Tibial artery (tissue), 4 donors: ENCODE measurements at places on chromosomes 6 and 20.

- peaks cover 49% of the 10 kb centered on the region for H3K4me1 ChIP-seq
- DNase-seq: no peak
- no peaks in the 10 kb centered on the region for H3K27me3 ChIP-seq
- no peak overlapping the region for H3K4me3 ChIP-seq
These were observed 6.8 kb upstream of the MRAP2 start for GRCh38 chr6:84026721-84027164.

GRCh38 chr6:81696524-81696923 is 56.0 kb downstream of the TENT5A start:
- H3K4me1 ChIP-seq: peaks cover 3% of the 10 kb centered on the region
- H3K27me3 ChIP-seq: no peaks in the 10 kb centered on the region
- H3K36me3 ChIP-seq: no peaks in the 10 kb centered on the region
- DNase-seq: no peak

GRCh38 chr6:111418971-111419693 is 63.9 kb downstream of the REV3L start:
- H3K4me1 ChIP-seq: peaks cover 12% of the 10 kb centered on the region
- peaks cover 8% of the 10 kb centered on the region for H3K36me3 ChIP-seq
- no peak for DNase-seq
- no peak overlapping the region for H3K4me3 ChIP-seq
- H3K27ac ChIP-seq: no peak overlapping the region

- H3K4me3 ChIP-seq: no peak overlapping the region
- H3K27me3 ChIP-seq: no peaks in the 10 kb centered on the region
- no peaks in the 10 kb centered on the region for H3K36me3 ChIP-seq
- H3K4me1 ChIP-seq: peaks cover 8% of the 10 kb centered on the region
- H3K27ac ChIP-seq: no peak overlapping the region
These were observed 13.4 kb downstream of the FAM110A start for GRCh38 chr20:846894-847278.

DNA sequence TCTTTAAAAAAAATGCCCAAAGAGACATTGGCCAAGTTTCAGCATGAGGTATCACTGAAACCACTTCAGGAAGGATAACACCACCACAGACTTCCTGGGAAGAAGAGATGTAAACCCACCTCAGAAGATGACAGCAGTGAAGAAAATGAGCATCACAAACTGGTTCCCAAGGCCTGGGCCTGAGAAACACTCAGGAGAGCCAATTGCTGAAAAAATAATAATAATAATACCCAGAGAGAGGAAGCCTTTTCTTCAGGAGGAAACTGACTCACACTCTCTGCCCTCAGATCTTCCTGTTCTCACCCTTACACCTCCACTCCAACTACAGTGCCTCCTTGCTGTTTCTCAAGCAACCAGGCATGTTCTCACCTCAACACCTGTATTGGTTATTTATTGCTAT is 68.1 kb upstream of the MAFB start:
- H3K4me3 ChIP-seq: no peak overlapping the region
- H3K27me3 ChIP-seq: no peaks in the 10 kb centered on the region
- no peak overlapping the region for H3K27ac ChIP-seq
- DNase-seq: no peak
- peaks cover 18% of the 10 kb centered on the region for H3K4me1 ChIP-seq
- H3K36me3 ChIP-seq: no peaks in the 10 kb centered on the region

- H3K4me1 ChIP-seq: peaks cover 47% of the 10 kb centered on the region
- no peaks in the 10 kb centered on the region for H3K27me3 ChIP-seq
- peak overlapping the region; percentile 87 for H3K27ac ChIP-seq
- DNase-seq: peak; percentile 97
These were observed 4.5 kb upstream of the SYS1 start for GRCh38 chr20:45358282-45359068.

DNA sequence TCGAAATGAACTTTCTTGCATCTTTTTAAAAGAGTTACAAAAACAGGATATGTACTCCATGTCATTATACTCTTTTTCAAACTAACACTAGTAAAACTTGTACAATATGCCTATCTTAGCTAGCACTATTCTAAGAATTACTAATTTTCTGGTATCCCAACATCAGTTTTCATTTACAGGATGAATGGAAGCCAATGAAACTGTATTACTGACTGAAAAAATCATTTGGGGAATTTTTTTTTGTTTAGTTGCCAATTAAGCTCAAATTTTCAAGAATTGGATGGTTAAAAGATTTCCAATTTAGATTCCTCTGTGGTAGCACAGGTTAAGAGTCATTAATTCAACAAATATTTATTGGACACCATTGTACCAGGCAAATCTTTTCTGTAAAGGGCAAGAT is 30.7 kb downstream of the TASP1 start:
- H3K36me3 ChIP-seq: peaks cover 10% of the 10 kb centered on the region
- no peaks in the 10 kb centered on the region for H3K27me3 ChIP-seq
- H3K4me3 ChIP-seq: no peak overlapping the region
- no peak for DNase-seq
- peaks cover 12% of the 10 kb centered on the region for H3K4me1 ChIP-seq
- no peak overlapping the region for H3K27ac ChIP-seq

DNA sequence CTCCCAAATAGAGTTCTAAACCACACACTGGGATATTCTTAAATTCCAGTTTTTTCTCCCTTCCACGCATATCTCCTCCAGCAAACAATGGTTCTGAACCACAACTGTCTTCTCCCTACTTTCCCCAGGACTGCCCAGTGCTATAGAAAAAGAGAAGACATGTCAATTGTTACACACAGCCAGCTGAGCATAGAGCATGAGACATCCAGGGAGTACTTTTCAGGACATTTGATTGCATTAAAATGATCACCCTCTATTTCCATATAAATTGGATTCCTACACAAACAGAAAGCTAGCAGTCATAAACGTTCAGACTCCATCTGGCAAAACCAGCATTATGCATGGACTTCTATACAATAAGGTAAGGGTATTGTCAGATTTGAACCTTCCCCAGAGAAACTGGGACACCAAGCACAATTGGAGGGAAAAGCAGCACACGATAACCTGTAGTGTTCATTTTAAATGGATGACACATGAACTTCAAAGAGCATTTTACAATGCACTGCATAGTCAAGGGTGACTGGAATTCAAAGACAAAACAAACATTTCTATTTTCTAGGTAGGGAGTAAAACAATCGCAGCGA is 93.1 kb upstream of the HEY2 start:
- no peak overlapping the region for H3K27ac ChIP-seq
- no peak for DNase-seq
- no peaks in the 10 kb centered on the region for H3K36me3 ChIP-seq

DNA sequence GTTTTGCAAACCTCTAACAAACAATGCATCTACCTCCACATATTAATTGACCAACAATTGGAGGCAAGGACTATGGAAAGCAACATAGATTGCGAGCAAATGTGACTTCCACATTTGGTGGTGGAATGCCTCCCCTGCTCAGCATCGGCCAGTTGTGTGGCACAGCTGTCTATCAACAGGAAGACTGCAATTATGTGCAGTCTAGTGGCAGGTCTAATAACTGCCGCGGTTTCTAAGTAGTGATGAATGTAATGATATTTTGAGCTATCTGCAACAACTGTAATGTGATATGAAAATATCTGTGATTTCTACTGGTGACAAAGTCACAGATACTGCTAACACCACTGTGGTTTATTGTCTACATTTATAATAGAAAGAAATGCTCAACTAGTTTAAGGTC is 56.8 kb downstream of the NCR2 start:
- H3K36me3 ChIP-seq: no peaks in the 10 kb centered on the region
- peaks cover 19% of the 10 kb centered on the region for H3K27me3 ChIP-seq
- DNase-seq: no peak

- no peaks in the 10 kb centered on the region for H3K36me3 ChIP-seq
- H3K27ac ChIP-seq: no peak overlapping the region
- no peak for DNase-seq
- no peaks in the 10 kb centered on the region for H3K27me3 ChIP-seq
These were observed 143.2 kb downstream of the PTCHD4 start for GRCh38 chr6:47967843-47968242.

DNA sequence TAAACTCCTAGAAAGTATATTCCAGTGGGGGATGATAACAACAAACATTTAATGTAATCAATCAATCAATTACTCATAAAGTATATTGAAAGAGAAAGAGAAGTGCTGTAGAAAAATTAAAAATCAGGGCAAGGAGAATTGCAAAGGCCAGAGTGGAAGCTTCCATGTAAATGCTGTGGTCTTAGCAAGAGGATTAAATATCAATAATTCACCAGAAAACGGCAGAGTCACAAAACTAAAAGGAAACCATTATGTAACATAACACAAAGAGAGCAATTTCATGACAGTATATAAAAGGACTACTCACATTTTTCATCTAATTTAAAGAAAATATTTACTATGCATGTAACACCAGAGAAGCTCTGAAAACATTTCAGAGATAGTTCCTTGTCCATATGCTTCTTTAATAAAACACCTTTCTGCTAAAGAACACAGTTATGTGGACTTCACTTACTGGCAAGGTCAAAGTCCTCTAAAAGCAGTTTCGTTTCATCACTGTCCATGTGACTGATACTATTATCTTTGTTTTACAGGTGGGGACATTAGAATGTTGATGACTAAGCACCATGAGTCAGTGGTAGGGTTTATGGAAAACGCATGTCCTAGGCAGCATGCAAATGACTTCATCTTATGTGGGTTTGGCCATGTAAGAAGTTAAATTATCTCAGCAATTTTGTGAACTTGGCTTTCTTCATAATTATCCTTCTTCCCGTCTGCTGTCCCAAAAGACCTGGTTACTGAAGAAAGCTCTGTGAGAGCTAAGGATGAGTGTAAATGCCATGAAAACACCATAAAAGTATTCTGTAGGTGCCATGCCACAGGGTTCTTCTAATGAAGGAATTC is 185.8 kb upstream of the TENT5A start:
- H3K4me1 ChIP-seq: no peaks in the 10 kb centered on the region
- H3K36me3 ChIP-seq: no peaks in the 10 kb centered on the region
- H3K4me3 ChIP-seq: no peak overlapping the region
- H3K27ac ChIP-seq: no peak overlapping the region
- H3K27me3 ChIP-seq: no peaks in the 10 kb centered on the region

- no peak overlapping the region for H3K4me3 ChIP-seq
- no peak overlapping the region for H3K27ac ChIP-seq
- peaks cover 12% of the 10 kb centered on the region for H3K36me3 ChIP-seq
- H3K4me1 ChIP-seq: peaks cover 22% of the 10 kb centered on the region
- no peaks in the 10 kb centered on the region for H3K27me3 ChIP-seq
These were observed 8.5 kb upstream of the MYL9 start for GRCh38 chr20:36532822-36533221.

- no peak for DNase-seq
- H3K27ac ChIP-seq: no peak overlapping the region
- H3K4me1 ChIP-seq: no peaks in the 10 kb centered on the region
- no peak overlapping the region for H3K4me3 ChIP-seq
- H3K36me3 ChIP-seq: peaks cover 14% of the 10 kb centered on the region
These were observed 40.9 kb downstream of the QRSL1 start for GRCh38 chr6:106670236-106670635.

- no peaks in the 10 kb centered on the region for H3K36me3 ChIP-seq
- H3K27ac ChIP-seq: no peak overlapping the region
- no peak for DNase-seq
- H3K27me3 ChIP-seq: no peaks in the 10 kb centered on the region
- H3K4me3 ChIP-seq: no peak overlapping the region
These were observed 21.6 kb upstream of the GJA1 start for GRCh38 chr6:121413879-121414278.

GRCh38 chr6:5139828-5140771 is 55.0 kb downstream of the PPP1R3G start:
- no peaks in the 10 kb centered on the region for H3K36me3 ChIP-seq
- H3K4me3 ChIP-seq: no peak overlapping the region
- no peaks in the 10 kb centered on the region for H3K4me1 ChIP-seq
- H3K27ac ChIP-seq: no peak overlapping the region

GRCh38 chr6:36343109-36343680 is 6.5 kb upstream of the BNIP5 start:
- no peaks in the 10 kb centered on the region for H3K36me3 ChIP-seq
- H3K27me3 ChIP-seq: no peaks in the 10 kb centered on the region
- peaks cover 23% of the 10 kb centered on the region for H3K4me1 ChIP-seq
- DNase-seq: no peak
- H3K27ac ChIP-seq: peak overlapping the region; percentile 38

DNA sequence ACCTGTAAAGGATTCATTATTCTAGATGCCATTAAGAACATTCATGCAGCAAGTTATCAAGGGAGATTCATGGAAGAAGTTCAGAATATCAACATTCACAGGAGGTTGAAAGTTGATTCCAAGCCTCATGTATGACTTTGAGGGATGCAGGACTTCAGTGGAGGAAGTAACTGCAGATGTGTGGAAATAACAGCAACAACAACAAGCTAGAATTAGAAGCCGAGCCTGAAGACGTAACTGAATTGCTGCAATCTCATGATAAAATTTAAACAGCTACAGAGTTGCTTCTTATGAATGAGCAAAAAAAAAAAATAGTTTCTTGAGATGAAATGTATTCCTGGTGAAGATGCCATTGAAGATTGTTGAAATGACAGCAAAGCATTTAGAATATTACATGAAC is 73.3 kb upstream of the NXT1 start:
- no peaks in the 10 kb centered on the region for H3K4me1 ChIP-seq
- no peaks in the 10 kb centered on the region for H3K36me3 ChIP-seq
- DNase-seq: no peak
- no peak overlapping the region for H3K27ac ChIP-seq
- H3K27me3 ChIP-seq: no peaks in the 10 kb centered on the region

GRCh38 chr20:38473367-38473795 is 738 bp downstream of the RALGAPB start:
- no peaks in the 10 kb centered on the region for H3K4me1 ChIP-seq
- no peaks in the 10 kb centered on the region for H3K27me3 ChIP-seq
- H3K27ac ChIP-seq: peak overlapping the region; percentile 84
- DNase-seq: no peak

DNA sequence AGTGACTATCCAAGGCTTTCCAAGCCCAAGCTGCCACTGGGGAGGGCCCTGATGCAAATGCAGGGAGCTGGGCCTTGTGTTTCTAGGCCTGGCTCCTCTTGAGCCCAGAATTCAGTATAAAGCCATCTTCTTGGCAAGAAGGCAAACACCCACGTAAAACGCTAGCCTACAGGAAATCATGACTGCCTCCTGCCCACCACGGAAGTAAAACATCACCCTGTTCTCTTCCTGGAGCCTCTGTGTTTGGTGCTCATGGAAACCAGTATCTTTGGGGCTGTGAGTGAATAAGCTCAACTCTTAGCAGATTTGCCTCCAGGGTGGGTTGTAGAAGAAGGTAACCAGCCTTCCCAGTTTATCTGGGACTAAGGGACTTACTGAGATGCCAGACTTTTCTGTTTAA is 271.0 kb downstream of the ZNF217 start:
- no peaks in the 10 kb centered on the region for H3K27me3 ChIP-seq
- H3K4me1 ChIP-seq: no peaks in the 10 kb centered on the region
- no peak overlapping the region for H3K27ac ChIP-seq
- no peak for DNase-seq
- H3K36me3 ChIP-seq: no peaks in the 10 kb centered on the region

- H3K27ac ChIP-seq: no peak overlapping the region
- no peaks in the 10 kb centered on the region for H3K27me3 ChIP-seq
- no peaks in the 10 kb centered on the region for H3K36me3 ChIP-seq
- no peak for DNase-seq
These were observed 731.6 kb upstream of the MMS22L start for GRCh38 chr6:98014442-98015201.

- H3K27ac ChIP-seq: peak overlapping the region; percentile 47
- no peak overlapping the region for H3K4me3 ChIP-seq
- no peaks in the 10 kb centered on the region for H3K36me3 ChIP-seq
- no peaks in the 10 kb centered on the region for H3K27me3 ChIP-seq
- no peak for DNase-seq
These were observed 26.5 kb downstream of the LBP start for GRCh38 chr20:38372806-38373205.
